ENCODE measurements at places on chromosomes 16 and 17. TPM values are rescaled to one million over a fixed set of nuclear protein-coding genes. Genes with fewer than 3 reads are reported as not detected.

- no peaks in the 10 kb centered on the region for H3K4me1 ChIP-seq
- H3K27me3 ChIP-seq, result no peaks in the 10 kb centered on the region
- no peak for DNase-seq
- no peak overlapping the region for H3K27ac ChIP-seq
- H3K36me3 ChIP-seq, result no peaks in the 10 kb centered on the region
Observed at GRCh38 chr16:84274515-84274914, 20.2 kb upstream of the WFDC1 start.

GRCh38 chr16:81987706-81988105 is 23.6 kb downstream of the SDR42E1 start:
- DNase-seq, result no peak
- H3K36me3 ChIP-seq, result no peaks in the 10 kb centered on the region
- no peak overlapping the region for H3K4me3 ChIP-seq
- no peak overlapping the region for H3K27ac ChIP-seq

DNA sequence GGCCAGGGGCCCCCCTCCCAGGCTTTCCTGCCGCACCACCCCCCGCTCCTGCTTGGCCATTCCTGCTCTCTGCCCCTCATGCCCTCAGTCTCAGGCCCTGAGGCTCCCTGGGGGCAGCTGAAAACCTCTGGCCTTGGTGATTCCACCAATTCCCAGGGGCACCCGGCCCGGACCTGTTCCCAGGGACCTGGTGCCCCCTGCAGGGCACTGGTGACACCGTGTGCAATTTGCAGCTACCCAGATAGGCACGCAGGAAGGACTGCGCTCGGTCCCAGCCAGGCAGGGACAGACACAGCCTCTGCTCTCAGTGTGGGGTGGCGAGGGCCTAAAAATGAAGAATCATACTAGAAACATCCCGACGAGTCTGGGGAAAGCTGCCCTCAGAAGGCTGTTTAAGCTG is 13.4 kb downstream of the WFDC1 start:
- no peaks in the 10 kb centered on the region for H3K27me3 ChIP-seq
- no peaks in the 10 kb centered on the region for H3K36me3 ChIP-seq
- H3K4me3 ChIP-seq, result no peak overlapping the region
- DNase-seq, result peak; percentile 39
- no peak overlapping the region for H3K27ac ChIP-seq

DNA sequence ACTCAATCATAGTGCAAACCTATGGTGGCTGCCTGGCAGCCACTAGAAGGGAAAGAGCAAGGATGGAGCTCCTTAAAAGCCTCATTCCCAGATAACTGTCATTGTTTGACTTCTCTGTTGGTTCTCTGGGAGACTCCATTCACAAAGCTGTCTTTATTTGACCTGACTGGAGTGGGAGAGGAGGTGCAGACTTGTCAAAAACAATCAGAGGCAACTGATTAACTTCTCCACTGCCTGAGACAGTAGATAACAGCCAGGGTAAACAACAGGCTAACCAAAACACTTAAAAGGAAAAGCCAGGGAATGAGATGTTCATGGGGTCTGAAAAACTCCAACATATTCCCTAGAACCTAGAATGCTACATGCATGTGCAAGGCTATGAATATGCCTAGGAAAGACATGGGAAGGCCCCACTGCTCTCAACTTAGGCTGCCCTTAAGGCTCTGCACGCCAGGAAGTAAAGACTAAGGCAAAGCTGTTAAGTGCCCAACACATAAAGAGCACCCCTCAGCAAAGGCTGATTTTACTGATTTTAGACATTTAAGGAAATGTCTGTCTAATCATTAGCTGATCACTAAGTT is 82.0 kb downstream of the TTC19 start:
- no peak overlapping the region for H3K27ac ChIP-seq
- no peak overlapping the region for H3K4me3 ChIP-seq
- no peaks in the 10 kb centered on the region for H3K4me1 ChIP-seq

DNA sequence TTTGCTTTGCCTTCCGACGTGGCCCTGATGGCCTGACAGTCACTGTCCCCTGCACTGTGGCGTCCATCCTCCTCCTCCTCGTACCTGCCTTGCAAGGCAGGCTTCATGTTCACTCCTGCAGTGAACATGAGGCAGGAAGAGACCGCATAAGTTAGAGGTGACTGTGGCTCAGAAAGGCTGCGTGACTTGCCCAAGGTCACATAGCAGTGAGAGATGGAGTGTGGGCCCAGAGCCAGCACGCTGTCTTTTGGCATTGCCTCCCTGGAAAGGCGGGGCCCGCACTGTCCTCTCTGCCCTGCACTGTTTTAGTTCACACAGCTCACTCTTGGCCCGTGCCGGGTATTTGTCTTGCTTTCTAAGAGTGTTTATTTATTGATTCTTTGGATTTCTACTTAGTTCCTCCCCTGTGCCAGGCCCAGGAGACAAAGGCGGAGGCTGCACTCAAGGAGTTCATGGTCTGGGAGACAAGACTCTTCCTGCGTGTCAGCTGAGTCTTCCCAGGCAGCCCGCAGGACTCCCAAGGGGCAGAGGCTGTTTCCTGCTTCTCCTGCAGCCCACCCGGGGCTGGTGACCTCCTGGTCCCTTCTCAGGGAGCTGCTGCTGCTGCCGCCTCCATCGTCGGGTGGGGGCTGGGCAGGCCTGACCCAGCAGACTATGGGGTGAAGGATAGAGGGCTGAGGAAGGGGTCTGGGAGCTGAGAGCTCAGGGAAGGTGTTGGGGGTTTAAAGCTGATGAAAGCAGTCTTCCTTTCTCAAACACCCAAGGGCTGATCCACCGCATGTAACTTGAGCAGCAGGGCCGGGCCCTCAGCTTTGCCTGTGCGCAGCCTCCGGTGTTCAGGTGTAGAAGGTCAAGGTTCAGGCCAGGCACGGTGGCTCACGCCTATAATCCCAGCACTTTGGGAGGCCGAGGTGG is 12.7 kb downstream of the CYGB start:
- H3K4me1 ChIP-seq, result peaks cover 18% of the 10 kb centered on the region
- no peaks in the 10 kb centered on the region for H3K36me3 ChIP-seq
- peak overlapping the region; percentile 44 for H3K27ac ChIP-seq
- H3K4me3 ChIP-seq, result no peak overlapping the region
- peak; percentile 44 for DNase-seq

DNA sequence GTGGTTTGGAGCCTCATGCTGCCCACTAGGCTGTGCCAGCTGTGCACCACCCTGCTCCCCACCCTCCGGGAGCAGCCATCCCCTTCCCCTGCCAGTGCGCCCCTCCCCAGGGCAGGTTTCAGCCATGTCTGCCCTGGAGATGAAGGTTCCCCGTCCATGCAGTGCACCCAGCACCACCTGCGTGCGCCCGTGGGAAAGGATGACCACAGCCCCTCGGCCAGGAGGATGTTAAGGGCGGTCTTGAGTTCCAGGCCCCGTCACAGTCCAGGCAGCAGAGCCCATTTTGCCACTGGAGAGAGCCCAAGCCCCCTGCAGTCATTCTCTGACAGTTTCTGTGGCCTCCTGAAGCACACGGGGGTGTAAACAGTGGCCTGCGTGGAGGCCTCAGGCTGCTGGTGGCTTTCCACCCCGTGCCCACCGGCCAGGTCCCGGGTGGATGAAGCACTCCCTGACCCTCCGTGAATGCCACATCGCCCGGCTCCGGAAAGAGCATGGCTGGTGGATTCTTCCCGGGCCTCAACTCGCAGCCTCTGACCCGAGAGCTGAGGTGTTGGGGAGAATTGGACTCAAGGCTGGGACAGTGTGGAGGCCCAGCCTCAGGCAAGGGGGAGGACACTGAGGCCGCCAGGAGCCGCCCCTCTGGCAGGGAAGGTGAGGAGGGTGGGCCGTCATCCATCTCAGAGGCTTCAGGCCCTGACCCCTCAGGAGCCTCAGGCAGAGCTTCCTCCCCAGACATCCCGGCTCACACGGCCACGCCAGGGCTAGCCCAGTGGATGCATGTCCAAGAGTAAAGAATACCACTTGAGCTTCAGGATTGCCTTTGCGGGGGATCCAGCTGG is 69.7 kb upstream of the CHMP6 start:
- H3K36me3 ChIP-seq, result peaks cover 8% of the 10 kb centered on the region
- H3K4me1 ChIP-seq, result no peaks in the 10 kb centered on the region
- DNase-seq, result no peak
- H3K27ac ChIP-seq, result no peak overlapping the region
- H3K4me3 ChIP-seq, result no peak overlapping the region
- H3K27me3 ChIP-seq, result no peaks in the 10 kb centered on the region

GRCh38 chr17:58376472-58377000 is 24.5 kb upstream of the SUPT4H1 start:
- no peak overlapping the region for H3K27ac ChIP-seq
- H3K36me3 ChIP-seq, result no peaks in the 10 kb centered on the region
- no peaks in the 10 kb centered on the region for H3K4me1 ChIP-seq
- no peak overlapping the region for H3K4me3 ChIP-seq
- no peaks in the 10 kb centered on the region for H3K27me3 ChIP-seq

DNA sequence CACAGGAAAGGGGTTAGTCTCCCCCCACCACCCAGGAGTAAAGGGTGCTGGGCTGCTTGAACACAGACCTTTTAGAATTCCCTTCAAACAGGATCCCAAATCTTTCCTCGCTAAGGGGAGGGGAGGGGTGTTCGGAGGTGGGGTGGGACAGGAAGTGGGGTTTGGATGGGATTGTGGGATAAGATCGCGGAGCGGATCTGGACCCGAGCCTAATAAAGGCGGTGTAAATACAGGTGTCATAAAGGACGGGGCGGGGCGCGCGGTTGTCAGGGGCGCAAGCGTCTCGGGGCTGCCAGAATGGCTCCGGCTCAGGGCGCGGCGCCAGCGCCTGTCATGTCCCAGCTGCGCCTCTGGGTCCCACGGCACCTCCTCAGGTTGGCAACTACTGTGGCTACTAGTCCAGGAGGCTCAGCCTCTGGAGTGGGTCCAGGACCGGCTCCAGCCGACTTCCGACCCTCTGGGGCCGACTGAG is 59.8 kb upstream of the FBXO47 start:
- no peaks in the 10 kb centered on the region for H3K36me3 ChIP-seq
- peaks cover 5% of the 10 kb centered on the region for H3K4me1 ChIP-seq
- H3K4me3 ChIP-seq, result no peak overlapping the region
- DNase-seq, result peak; percentile 80
- no peak overlapping the region for H3K27ac ChIP-seq

- no peak overlapping the region for H3K4me3 ChIP-seq
- H3K4me1 ChIP-seq, result no peaks in the 10 kb centered on the region
- DNase-seq, result no peak
Observed at GRCh38 chr16:76946879-76947278, 244.1 kb upstream of the MON1B start.

DNA sequence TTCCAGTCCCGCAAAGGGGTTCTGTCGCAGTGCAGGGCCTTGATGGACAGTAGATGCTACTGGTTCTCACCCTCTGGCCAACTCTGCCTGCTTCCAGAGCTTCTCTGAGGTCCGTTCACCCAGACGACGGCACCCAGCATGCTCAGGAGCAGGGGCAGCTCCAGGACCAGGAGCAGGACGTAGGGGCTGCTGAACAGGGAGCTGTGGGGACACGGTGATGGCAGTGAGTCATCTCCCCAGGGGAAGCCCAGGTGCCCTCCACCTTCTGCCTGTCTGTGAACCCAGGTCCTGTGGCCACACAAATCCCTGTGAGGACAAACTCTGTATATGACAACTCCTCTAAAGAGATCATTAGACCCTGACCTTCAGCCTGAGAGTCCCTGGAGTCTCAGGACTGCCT is 3.4 kb upstream of the CD300C start:
- DNase-seq, result no peak
- H3K27me3 ChIP-seq, result no peaks in the 10 kb centered on the region
- H3K36me3 ChIP-seq, result no peaks in the 10 kb centered on the region
- H3K4me1 ChIP-seq, result no peaks in the 10 kb centered on the region

GRCh38 chr17:2396568-2397246 is 4.2 kb downstream of the MNT start:
- DNase-seq, result peak; percentile 98
- H3K27me3 ChIP-seq, result no peaks in the 10 kb centered on the region
- peaks cover 54% of the 10 kb centered on the region for H3K4me1 ChIP-seq

DNA sequence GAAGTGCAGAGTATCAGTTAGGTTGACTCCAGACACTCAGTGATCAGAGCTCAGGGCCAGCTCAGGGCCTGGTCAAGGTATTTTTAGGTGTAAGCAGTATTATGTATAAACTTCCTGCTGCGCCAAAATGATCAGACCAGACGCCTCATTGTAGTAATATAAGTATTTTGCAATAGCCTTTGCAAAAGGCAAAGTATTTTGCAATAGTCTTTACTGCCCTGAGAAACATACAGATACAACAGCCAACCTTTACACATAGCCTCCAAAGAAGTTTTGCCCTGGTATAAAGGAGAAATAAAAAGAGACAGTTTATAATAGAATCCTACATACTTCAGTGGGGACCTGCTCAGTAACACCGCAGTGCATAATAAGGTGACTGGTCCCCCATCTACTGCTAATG is 333.0 kb upstream of the EEF2KMT start:
- no peaks in the 10 kb centered on the region for H3K36me3 ChIP-seq
- H3K4me3 ChIP-seq, result no peak overlapping the region
- no peaks in the 10 kb centered on the region for H3K4me1 ChIP-seq
- DNase-seq, result no peak

DNA sequence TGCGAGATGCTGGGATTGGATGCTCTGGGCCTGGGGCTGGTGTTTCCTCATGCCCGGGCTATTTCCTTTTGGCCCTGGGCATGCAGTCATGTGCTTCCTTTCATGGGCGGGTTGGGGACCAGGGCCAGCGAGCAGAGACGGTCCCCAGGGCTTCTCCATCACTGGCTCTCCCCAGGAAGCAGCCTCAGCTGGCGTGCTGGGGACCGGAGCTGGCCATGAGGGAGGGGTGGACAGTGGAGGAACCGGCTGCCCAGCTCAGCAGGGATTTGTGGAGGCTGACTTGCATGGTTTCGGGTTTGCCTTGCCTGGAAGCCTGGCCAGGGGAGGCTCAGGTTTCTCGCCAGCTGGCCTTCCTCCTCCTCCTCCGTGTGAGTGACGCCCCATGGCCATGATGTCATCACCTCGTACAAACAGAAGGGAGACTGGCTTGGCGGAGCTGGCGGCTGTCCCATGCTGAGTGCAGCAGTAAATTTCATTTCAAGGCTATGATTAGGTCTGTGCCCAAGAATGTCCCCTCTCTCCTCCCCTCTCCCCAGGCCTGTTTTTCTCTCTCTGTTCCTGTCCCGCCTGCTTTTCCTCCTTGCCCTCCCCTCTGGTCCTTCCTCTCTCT is 8.9 kb upstream of the TIMP2 start:
- no peaks in the 10 kb centered on the region for H3K36me3 ChIP-seq
- H3K27me3 ChIP-seq, result no peaks in the 10 kb centered on the region
- peaks cover 14% of the 10 kb centered on the region for H3K4me1 ChIP-seq
- H3K4me3 ChIP-seq, result no peak overlapping the region
- DNase-seq, result peak; percentile 94
- peak overlapping the region; percentile 86 for H3K27ac ChIP-seq

- peaks cover 15% of the 10 kb centered on the region for H3K4me1 ChIP-seq
- no peak overlapping the region for H3K4me3 ChIP-seq
- no peaks in the 10 kb centered on the region for H3K27me3 ChIP-seq
- no peaks in the 10 kb centered on the region for H3K36me3 ChIP-seq
- H3K27ac ChIP-seq, result peak overlapping the region; percentile 20
- DNase-seq, result peak; percentile 69
Observed at GRCh38 chr17:64707050-64707591, 45.0 kb upstream of the SMURF2 start.

GRCh38 chr17:77374170-77374936 is 233.6 kb downstream of the SEC14L1 start:
- H3K27me3 ChIP-seq, result no peaks in the 10 kb centered on the region
- H3K27ac ChIP-seq, result peak overlapping the region; percentile 93
- H3K4me1 ChIP-seq, result peaks cover 73% of the 10 kb centered on the region
- H3K4me3 ChIP-seq, result peak overlapping the region; percentile 56

The KRTAP4-5 gene
- total RNA-seq, result not detected

The ITGB3 gene
- 114 TPM for total RNA-seq

The SLC39A11 gene
- 90.9 TPM for total RNA-seq

The CDRT4 gene
- 9.8 TPM for total RNA-seq

The TEX2 gene
- 63.9 TPM for total RNA-seq

The CDK3 gene
- 9.7 TPM for total RNA-seq

The RNF222 gene
- not detected for total RNA-seq

The CEP112 gene
- total RNA-seq, result 20.0 TPM

All from thyroid gland (tissue), 4 donors.